ENCODE measurements at places on chromosomes 12 and 14. TPM values are rescaled to one million over a fixed set of nuclear protein-coding genes. Genes with fewer than 3 reads are reported as not detected.

Gene ZNF10
- 5.2 TPM for total RNA-seq

DNA sequence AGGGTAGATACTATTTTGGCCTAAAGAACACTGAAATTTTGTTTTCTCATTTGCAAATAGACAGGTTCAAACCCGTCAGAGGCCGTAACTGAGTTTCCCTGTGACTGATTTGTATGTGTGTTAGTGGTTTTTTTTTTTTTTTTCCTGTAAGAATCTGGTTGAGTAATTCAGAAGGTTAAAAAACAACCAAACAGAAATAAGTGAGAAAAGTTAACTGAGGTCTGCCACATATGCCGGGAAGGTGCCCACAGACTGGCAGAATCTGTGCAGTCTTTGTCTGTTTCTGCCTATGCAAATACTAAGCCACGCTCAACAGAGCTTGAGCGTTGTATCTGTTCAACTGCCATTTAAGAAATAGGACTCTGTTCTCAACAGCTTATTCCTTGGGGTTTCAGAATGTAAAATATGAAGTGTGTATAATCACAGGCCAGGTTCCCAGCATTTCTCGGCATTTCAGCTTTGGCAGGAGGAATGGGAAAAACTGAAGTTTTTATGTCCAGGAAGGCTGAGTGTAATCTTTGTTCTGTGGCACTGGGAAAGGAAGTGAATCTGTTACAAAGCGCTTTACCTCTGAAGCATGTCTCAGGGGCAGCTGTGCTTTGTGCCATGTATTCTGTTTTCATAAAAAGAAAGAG is 181.9 kb downstream of the PRKCH start:
- no peak for DNase-seq
- H3K27ac ChIP-seq = peak overlapping the region; percentile 40
- no peaks in the 10 kb centered on the region for H3K27me3 ChIP-seq
- peaks cover 39% of the 10 kb centered on the region for H3K4me1 ChIP-seq
- no peak overlapping the region for H3K4me3 ChIP-seq
- H3K36me3 ChIP-seq = no peaks in the 10 kb centered on the region

DNA sequence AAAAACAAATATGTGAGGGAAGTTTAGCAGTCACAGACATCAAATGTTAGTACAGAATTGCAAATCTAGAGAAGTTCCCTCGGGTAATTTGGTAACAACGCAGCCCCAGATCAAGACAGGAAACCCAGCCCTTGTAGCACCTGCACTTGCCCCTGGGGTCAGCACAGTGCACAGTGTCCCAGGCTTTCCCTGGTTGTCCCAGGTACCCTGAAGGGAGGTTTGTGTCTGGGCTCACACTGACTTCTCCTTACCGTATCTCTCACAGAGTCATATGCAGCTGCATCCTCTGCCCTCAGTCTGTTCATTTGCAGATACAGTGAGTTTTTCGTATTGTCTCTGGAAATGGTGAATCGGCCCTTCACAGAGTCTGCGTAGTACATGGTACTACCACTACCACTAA is 528.9 kb downstream of the TMEM121 start:
- peaks cover 25% of the 10 kb centered on the region for H3K27me3 ChIP-seq
- no peaks in the 10 kb centered on the region for H3K4me1 ChIP-seq
- no peak overlapping the region for H3K4me3 ChIP-seq

GRCh38 chr12:92070054-92070863 is 75.4 kb downstream of the BTG1 start:
- H3K27ac ChIP-seq = no peak overlapping the region
- peaks cover 21% of the 10 kb centered on the region for H3K4me1 ChIP-seq
- no peak for DNase-seq
- no peak overlapping the region for H3K4me3 ChIP-seq
- H3K36me3 ChIP-seq = no peaks in the 10 kb centered on the region
- no peaks in the 10 kb centered on the region for H3K27me3 ChIP-seq

- H3K4me1 ChIP-seq = peaks cover 7% of the 10 kb centered on the region
- H3K27me3 ChIP-seq = no peaks in the 10 kb centered on the region
- DNase-seq = no peak
Observed at GRCh38 chr14:71586131-71586897, 345.9 kb upstream of the RGS6 start.
